ENCODE measurements at places on chromosomes 5 and 9.

DNA sequence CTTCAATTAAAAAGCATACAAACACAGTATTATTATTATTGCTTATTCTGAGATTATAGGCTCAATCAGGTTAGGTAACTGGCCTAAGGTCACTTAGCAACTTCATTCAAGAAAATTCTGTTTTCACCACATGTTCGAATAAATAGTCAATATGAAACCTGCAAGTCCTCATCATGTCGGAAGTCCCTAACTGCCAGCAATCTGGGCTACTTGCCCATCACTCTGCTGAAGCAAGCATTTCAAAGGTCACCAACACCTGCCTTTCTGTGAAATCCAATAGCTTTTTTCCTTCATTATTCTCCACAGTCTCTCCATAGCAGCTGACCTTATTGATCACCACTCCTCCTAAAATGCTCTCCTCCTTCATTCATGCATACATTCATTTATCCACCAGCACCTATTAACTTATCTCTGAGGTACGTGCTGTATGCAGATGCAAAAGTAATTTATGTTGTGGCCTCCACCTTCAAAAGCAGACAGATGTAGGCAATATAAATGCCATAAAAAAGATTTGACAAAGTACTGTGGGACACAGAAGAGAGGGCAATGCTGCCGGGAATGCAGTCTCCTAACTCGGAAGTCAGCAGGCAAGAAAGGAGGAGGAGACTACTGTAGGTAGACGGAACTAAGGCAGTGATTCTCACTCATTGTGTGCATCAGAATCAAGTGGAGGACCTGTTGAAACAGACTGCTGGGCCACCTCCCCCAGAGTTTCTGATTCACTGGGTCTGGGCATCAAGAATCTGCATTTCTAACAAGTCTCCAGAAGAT is 310.9 kb downstream of the BNC2 start:
- DNase-seq, result no peak

DNA sequence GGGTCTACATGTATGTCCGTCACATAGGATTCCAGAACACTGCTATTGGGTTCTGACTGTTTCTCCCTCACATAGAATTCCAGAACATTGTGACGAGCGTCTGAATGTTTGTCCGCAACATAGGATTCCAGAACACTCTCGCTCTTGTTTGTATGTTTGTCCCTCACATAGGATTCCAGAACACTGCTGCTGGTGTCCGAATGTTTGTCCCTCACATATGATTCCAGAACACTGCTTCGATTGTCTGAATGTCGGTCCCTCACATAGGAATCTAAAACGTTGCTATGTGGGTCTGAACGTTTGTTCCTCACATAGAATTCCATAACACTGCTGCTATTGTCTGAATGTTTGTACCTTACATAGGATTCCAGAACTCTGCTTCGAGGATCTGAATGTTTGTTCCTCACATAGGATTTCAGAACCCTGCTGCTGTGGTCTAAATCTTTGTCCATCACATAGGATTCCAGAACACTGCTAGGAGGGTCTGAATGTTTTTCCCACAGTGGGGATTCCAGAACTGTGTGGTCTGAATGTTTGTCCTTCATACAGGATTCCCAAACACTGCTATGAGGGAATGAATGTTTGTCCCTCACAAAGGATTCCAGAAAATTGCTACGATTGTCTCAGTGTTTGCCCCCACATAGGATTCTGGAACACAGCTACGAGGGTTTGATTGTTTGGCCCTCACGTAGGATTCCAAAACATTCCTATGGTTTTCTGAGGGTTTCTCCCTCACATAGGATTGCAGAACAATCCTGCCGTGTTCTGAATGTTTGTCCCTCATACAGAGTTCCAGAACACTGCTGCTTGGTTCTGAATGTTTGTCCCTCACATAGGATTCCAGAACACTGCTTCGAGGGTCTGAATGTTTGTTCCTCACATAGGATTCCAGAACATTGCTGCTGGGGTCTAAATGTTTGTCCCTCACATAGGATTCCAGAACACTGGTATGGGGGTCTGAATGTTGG is 220.5 kb downstream of the FOXD4L6 start:
- DNase-seq, result no peak

DNA sequence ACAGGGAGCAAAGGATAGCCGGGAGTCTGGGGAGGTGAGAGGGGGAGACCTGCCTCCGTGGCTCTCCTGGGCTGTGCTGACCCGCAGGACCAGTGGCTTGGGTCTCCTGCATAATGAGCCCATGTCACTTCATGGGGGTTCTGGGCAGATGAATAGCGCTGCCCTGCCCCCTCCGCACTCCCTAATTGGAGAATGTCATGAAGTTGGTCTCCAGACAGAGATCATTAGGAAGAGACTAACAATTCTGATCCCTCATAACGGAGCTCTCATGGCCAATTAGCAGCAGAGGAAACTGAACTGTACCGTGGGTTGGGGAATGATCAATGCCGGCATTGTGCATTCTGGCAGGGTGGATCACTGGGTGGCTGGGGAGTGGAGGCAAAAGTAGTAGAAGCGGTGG is 186.1 kb downstream of the FSTL4 start:
- DNase-seq, result no peak

DNA sequence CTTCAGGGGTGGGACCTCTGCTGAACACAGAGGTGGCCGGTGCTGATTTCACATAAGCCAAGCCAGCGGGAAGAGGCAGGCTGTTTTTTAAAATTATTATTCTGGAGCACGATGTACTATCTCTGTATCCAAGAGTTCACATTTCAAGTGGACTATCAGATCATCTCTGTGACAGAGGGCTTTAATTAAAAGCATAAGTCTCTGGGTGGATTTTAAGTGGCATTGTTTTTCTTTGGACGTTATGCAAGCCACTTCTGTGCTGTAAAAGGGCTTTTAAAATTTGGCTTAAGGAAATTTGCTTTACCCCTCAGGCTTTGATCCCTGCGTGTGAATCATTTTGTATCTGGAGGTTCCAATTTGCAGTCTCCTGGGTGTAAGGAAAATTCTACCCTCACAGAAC is 124.7 kb downstream of the PALM2AKAP2 start:
- no peak for DNase-seq

DNA sequence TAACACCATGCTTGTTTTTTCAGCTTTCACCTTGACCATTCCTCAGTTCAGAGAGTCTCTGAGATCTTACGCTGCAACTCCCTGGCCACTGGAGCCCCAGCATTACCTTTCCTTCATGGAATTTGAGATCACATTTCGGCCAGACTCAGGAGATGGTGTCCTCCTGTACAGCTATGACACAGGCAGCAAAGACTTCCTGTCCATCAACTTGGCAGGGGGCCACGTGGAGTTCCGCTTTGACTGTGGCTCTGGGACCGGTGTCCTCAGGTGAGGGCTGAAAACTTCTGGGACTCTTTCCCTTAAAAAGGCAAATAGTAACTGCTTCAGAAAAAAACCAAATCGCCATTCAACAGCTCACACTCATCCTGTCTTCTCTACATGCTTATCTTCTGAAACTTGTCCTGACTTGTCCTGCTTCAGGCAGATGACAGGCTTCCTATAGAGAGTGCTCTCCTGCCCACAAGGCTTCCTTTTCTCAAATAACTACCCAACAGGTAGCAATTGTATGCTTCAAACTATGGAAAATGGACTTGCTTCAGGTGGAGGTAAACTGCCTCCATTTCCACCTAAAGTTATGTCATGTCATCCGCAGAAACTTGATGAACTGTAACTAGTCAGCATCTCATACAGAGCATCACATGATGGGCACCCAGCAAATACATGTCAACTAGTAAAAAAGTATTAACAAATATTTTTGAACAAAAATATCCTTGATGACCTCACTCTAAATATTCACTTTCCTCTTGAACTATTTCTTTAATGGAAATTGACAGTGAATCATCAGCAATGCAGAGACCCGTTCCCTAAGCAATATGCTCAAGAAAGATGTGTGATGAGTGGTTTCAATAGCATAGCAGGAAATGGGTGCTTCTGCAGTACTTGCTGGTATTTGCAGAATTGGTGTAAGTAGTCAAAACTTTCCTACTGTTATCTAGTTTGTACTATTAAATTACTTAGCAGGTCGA is 129.2 kb downstream of the LIFR start:
- no peak for DNase-seq

GRCh38 chr5:41214182-41214581 is 850 bp upstream of the C6 start:
- DNase-seq, result no peak

DNA sequence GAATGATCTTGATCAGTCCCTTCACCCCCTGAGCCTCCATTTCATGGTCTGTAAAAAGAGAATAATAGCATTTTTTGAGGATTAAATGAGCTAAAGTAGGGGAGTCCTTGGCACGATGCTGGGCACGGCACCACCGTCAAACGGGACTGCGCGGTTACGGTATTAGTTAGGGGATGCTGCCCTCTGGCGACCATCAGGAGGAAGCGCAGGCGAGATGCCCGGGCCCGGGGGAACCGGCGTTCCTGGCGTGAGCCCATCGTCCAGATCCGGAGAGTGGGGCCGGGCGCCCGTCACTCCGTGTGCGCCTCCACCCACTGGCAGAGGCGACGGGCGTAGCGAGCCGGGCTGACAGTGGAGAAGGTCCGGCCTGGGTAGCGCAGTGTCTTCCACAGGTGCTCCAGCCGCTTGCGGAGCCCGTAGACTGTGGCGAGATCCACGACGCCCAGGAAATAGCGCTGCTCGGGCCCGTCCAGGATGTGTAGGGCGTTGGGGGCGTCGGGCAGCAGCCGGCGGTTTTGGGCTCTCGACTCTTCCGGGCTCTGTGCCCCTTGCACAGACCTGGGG is 4.8 kb upstream of the ST6GALNAC4 start:
- DNase-seq, result peak; percentile 75

DNA sequence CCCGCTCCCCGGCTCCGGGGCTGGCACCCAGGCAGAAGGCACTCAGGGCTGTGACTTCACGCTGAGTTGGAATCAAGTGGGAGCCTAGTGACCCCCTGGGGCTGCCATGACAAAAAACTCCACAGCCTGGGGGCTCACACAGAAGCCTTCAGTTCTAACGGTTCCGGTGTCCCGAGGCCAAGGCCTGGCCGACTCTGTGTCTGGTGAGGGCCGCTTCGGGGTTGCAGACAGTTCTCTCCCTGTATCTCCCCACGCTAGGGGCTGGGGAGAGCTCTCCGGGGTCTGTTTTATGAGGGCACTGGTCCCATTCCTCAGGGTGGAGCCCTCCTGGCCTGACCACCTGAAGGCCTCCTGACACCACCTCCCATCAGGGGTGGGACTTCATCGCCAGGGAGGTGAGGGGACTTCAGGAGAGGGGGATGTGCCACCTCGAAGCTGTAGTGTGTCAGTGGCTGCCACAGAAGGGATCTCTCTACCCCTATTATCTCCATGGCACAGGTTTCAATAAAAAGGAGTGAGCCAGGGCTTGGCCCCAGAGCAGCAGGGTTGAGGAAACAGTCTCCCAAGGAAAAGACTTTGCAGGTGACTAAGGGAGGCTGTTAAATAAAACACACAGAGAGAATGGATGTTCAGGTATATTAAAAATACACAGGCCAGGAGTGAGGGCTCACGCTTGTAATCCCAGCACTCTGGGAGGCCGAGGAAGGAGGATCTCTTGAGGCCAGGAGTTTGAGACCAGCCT is 1.5 kb upstream of the SLC6A3 start:
- no peak for DNase-seq

- no peak for DNase-seq
Observed at GRCh38 chr9:125376261-125377226, 114.9 kb downstream of the GAPVD1 start.

GRCh38 chr9:116928884-116929283 is 241.8 kb downstream of the TRIM32 start:
- no peak for DNase-seq

DNA sequence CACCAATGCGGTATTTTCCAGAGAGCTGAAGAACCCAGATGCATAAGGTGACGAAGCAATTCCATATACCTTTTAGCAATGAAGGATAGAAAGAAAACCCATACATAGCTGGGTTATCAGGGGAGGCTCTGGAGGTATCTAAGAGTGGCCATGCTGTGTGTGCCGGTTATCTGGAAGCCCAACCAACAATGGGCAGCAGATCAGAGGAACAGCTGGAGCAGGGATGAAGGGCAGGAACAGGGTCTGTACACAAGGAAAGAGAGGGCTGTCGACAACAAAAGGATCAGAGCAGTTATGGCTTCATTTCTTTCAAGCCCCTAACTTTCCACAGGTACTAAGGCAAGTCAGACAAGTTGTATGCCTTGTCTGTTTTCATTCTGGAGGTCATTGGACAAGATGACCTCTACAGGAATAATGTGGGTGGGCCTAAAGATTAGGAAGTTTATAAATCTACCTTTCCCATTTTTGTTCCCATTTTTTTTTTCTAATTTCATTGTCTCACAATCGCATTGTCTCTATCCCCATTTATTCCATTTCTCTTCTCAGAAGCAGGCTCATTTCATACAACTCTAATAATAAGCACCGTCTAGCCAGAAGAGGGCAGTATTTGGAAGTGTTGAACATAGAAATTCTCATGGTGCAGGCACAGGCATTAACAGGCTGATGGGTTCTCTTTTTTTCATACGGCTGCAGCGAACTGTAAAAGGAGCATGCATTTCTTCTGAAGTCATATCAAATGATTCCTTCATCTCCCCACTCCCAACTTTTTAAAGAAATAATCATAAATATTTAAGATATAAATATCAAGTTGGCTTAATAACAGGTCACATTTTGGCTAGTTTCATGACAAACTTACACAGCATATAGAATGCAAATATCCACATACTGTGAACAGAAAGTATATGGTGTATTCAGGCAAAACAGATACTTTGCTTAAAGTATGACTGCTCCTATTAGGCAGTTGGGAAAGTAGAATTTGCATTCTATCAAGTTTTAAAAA is 63.5 kb downstream of the ZNF474 start:
- DNase-seq, result no peak

GRCh38 chr9:98606730-98607129 is 102.0 kb downstream of the GABBR2 start:
- no peak for DNase-seq

GRCh38 chr9:6645355-6646292 is at the start of gene GLDC:
Gene GLDC, minus strand, starts transcription at chr9:6645729. Its CDS starts 230 bp downstream, at chr9:6645499.
- peak; percentile 87 for DNase-seq

DNA sequence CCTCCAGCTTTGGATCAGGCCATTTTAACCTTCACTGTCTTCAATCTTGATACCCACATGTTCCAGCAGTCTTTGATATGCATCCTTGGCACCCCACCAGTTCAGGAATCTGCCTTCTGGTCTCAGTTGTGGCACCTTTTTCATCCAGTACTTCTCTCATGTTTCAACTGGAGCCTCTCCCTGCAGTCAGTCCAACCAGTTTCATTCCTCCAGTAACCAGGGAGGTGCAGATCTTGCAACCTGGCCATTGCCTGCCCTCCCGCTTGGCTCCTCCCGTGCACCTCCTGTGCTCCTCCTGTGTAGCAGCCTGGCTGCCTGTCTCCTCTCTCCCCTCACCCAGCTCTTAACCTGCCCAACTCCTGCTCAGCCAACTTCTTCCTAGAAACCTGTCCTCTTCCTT is 20.2 kb downstream of the FUBP3 start:
- no peak for DNase-seq

DNA sequence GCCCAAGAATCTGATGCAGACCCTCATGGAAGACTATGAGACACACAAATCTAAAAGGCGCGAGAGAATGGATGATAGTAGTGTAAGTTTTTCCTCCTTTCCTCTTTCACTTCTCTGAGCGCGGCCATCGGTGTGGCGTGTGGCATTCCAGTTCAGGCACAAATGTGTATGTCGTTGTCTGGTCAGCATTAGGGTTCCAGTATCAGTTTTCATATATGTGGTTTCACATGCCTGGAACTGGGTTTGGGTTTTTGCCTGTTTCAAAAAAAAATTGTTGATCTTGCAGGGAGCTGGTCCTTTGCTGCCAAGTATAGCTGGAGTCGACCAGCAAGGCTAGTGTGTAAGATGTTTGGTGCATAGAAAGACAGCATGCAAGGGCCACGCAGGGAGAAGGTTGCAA is 51.5 kb downstream of the C9orf152 start:
- no peak for DNase-seq

GRCh38 chr9:127568971-127569885 is 42.8 kb upstream of the STXBP1 start:
- DNase-seq, result peak; percentile 91

- DNase-seq, result no peak
Observed at GRCh38 chr5:125874717-125875116, 548.5 kb upstream of the GRAMD2B start.
